ENCODE measurements at places on chromosomes 13 and 19.

DNA sequence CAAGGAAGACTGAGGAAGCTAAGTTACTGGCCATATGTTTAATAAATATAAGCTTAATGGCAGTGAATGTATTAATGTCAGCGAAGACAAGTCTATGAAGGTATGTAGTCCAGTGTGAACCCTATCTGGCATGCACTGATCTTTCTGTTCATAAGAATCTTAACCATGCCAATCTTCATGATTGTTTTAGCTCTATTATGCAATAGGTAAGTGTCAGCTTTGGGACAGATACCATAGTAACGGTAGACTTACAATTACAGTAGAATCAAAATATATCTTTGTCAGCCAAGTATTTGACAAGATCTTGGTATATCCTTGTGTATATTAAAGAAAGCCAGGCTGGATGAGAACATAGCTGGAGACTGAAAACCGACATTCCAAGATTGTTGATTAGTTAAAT is 428.5 kb downstream of the SPRY2 start:
- no peak for DNase-seq

- DNase-seq: peak; percentile 47
These were observed 829 bp downstream of the B3GLCT start for GRCh38 chr13:31200637-31200971.

- no peak for DNase-seq
These were observed 251.2 kb upstream of the SPRY2 start for GRCh38 chr13:80591976-80592740.

GRCh38 chr19:49916839-49917733 is 11.9 kb upstream of the ATF5 start:
- no peak for DNase-seq

DNA sequence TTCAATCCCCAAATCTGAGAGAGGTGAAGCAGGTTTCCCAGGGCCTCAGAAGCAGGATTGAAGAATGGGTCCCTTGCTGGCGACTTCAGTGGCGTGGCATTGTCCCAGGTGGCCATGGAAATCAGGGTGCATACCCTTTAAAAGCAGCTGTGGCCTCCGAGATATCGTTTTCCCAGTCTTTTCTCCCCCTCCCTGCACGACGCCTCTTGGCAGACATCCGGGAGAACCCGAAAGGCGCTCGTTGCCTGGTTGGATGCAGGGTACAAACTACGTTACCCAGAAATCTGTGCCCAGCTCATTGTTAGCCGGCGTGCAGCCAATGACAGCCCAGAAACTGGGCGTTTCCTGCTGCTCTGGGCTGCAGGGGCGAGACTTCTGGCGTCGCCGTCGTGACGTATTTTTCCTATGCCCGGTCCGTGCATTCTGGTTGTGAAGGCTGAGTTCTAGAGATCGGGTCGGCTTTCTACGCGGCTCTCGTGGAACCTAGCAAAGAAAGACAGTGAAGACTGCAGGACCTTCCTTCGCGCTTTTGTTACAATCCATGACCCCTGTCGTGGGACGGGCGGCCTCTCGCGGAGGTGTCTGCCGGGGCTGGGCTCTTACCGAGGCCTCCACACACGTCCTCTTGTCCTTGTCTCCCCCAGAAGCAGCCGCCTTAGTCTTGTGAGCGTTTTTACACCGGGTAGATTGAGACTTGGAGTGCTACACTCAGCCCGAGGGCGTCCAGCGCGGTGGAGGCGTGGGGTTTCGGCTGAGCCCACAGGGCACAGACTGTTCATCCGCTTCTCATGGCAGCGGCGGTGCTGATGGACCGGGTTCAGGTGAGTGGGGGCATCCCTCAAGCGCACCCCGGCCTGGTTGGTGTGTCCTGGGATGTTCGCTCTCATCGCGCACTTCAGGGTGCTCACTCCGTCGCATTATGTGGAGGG is at the start of gene ZNF304:
ZNF304 (plus strand) TSS at position 395 of the 929 bp plus-strand sequence; CDS start at position 789, 394 bp downstream.
- peak; percentile 71 for DNase-seq

DNA sequence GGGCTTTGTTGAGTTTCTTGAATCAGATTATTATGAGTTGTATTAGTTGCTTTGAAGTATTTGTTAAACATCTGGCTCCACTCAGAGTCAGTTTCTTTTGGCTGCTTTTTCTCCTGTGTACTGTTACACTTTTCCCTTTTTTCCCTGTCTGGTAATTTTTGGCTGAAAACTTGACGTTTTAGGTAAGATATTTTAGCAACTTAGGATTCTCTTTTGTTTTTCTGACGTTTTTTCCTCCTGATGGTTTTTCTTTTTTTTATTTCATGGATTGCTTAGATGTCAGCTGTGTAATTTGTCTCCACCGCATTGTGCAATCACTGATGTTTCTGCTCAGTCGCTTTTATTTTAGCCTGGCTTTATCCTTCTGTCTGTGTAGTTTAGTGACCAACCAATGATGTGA is 20.7 kb downstream of the RFC3 start:
- no peak for DNase-seq

DNA sequence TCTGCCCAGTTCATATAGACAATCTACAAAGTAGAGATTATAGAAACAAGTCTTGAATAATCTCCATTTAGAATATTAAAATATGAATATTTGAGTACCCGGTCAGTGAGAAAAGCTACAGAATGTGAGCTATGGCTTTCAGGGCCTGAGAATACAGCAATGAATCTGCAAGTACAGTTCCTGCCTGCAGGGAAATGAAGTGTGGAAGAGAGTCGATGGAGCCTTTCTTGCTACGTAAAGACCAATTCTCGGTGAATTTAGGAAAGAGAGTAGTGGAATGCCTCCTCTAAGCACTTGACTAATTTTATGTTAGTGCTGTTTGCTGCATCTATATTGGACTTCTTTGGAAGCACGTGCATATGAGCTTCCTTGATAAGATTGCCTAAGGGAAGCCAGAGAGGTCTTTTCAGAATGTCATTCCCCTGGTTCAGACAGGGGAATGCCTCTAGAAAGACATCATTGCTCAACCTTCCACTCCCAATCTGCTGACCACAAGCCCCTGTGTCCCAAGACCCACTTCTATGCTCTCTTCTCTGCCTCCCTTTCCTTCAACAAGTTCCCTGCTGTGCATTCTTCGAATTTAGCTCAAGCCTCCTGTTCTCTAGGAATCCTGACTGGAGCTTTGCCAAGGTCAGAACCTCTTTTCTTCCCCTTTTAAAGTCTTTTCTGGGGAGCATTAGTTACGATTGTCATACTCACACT is 41.9 kb downstream of the GPC6 start:
- DNase-seq: no peak

- no peak for DNase-seq
These were observed 572.7 kb downstream of the FGF9 start for GRCh38 chr13:22243469-22244163.

Measured in neural crest cell (in vitro differentiated cells).